ENCODE measurements at places on chromosomes 5 and 9.

DNA sequence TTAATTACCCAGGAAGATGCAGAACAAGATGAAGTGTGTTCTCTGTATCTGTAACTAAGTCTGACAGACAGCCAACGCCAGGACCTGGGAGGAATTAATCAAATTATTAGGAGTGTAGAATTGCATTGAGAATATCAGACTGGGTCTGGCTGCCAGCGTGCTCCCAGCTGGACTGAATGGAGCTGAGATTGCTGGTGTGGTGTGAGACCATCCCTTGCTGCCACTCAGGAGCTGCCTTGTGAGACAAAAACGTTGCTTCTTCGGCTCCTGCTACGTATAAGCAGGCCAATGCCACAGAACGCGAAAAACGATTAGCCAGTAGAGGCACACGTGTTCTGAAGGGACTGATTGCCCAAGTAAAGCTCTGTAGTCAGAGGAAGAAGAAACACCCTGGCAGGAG, 66.8 kb downstream of the AMBP start:
- no peak for DNase-seq

GRCh38 chr5:111511831-111512374, 432 bp downstream of the STARD4 start:
- DNase-seq: no peak

GRCh38 chr9:4020038-4020754, 279.7 kb downstream of the GLIS3 start:
- DNase-seq: no peak

DNA sequence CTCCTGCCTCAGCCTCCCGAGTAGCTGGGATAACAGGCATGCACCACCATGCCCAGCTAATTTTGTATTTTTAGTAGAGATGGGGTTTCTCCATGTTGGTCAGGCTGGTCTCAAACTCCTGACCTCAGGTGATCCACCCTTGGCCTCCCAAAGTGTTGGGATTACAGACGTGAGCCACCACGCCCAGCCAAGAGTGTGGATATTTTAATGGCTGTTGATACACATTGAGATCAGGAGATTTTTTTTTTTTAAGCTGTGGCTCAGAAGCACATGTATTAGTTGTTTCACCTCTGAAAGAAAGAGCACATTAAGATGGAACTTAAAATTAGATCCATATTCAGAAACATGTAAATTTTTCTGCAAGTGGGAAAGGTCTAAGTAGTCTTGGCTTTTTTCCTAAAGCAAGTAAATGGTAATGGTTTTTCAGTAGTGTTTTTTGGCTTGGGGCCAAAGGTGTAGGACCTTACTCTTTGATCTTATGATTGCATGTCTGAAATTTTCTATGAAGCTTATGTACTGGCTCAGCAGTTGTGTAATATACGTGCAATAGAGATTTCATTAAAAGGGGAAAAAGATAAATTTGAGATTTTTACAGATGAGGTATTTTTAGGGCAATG, 9.9 kb downstream of the RBM27 start:
- DNase-seq: no peak

GRCh38 chr9:95910023-95910707, 34.7 kb downstream of the ERCC6L2 start:
- DNase-seq: no peak

GRCh38 chr5:95941756-95942155, 19.9 kb downstream of the ELL2 start:
- no peak for DNase-seq

GRCh38 chr5:135492319-135492626, 40.1 kb upstream of the TIFAB start:
- no peak for DNase-seq

GRCh38 chr9:588981-589380, 252.5 kb upstream of the DMRT1 start:
- no peak for DNase-seq

DNA sequence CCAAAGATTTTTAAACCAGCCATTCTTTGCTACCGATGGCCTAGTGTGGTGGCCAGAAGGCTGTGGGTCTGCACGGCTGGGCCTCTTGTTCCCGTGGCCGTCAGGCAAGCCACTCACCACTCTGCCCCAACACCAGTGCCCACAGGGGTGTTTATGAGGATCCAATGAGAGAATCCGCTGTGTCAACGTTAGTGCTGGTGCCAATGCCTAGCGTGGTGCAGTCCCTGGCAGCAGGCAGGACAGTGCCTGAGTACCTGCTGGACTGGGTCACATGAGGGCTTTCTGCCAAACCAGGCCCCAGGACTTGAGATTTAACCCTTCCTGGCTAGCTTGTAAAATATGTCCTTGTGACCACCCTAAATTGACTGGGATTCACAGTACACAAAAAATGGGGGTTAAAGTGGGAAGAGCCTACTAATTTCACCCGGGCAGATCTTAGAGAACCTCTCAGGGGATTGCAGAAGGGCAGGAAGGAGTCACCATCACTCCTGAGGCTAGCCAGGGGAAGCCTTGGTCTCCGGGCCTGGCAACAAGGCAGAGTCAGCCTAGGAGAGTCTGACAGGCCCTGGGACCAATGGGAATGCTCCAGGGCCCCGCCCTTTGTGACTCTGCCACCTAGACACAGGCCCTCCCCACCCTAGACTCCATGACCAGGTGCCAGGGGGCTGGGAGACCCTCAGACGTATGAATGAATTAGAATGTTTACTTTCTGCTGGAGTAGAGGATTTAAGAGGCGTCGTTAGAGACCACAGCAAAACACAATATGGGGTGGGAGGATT, 63.2 kb upstream of the FSTL4 start:
- DNase-seq: no peak

DNA sequence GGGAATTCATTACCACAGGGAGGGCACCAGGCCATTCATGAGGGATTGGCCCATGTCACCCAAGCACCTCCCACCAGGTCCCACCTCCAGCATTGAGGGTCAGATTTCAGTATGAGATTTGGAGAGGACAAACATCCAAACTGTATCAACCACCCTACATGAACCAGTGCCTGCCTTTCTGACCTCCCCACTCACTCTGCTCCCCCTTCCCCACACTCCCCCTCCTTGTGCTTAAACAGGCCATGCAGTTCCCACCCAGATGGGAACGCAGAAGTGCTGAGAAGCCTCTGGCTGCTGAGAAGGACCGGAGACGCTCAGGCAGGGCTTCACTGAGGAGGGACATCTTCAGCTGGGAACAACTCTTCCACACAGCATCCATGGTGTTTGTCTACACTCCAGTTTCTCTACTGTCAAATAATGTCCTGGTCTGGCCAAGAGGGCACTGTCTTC, 30.0 kb upstream of the ADAMTS2 start:
- DNase-seq: no peak

DNA sequence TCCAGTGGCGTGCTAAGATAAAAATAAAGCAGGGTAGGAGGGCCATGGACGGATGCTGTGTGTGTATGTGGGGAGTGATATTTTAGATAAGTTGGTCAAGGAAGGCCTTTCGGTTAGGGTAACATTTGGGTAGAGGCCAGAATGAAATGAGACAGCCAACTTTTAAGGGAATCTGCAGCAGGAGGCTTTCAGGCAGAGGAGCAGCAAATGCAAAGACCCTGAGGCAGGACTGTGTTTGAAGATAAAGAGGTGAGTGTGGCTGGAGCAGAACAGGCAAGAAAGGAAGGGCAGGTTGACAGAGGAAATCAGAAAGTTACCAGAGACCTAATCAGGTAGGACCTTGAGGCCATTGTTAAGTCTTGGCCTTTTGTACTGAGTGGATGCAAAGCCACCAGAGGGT, 106.2 kb downstream of the MAST4 start:
- DNase-seq: no peak

DNA sequence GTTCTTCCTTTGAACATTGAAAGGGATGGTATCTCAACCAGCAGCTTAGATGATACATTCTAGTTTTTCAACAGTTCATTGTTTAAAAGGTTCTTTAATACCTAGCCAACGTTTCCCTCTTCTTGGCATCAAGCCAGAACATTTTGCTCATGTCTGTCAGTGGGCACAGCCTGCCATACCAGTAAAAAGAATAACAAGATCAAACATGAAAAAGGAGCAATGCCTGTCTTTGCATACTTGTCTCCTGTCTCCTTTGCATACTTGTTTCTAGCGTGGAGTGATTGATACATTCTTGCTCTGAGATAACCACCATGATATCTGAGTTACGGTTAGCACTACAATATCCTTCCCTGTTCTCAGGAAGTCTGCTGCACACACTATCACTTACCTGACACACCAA, 248.6 kb upstream of the DAPK1 start:
- DNase-seq: no peak

DNA sequence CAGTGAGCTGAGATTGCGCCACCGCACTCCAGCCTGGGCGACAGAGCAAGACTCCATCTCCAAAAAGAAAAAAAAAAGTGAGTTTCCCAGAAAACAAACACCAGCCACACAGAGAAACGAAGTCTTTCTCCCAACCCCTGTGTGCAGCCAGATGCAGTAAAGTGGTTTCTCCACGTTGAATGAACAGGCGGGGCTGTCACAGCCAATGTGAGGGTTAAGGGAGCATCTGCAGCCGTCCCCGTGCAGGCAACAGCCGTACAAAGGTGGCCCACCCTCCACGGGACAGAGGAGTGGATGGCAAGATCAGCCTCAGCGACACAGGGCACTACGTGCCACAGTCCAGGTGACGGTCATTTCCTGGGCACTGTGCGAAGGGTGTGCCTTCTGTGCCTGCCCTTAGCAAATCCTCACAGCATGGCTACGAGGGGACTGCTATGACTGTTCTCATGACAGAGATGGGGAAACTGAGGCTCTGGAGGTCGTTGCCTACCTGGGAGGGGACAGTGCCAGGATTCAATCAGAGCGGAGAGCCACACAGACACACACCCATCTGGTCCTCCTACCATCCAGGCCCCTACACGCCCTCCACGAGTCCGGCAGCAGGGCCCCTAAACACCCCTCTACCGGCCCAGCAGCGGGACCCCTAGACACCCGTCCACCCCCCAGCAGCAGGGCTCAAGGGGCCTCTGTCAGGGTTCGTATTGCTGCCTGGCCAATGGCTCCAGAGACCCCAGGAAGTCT, 2.3 kb downstream of the VAV2 start:
- DNase-seq: no peak

DNA sequence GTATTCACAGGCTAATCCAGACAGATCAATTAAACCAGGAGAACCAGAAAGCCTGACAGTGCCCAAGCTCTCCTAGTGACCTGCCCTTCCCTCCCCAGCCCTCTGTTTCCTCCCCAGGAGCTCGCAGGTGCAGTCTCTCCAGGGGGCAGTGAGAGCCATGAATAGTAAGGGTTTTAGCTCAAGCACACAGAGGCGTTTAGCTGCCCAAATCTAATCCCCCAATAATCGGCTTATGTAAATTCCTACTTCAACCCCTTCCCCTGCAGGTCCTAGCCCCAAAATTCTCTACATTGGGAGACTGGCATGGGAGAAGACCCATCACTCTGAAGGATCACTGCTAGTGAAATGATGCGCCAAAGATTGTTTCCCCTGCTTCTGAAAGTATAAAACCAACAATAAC, 10.5 kb upstream of the TAL2 start:
- DNase-seq: no peak

GRCh38 chr5:58224661-58225060, 235.2 kb downstream of the PLK2 start:
- no peak for DNase-seq

- no peak for DNase-seq
Measured at GRCh38 chr9:6869081-6869948, 111.5 kb downstream of the KDM4C start.

- DNase-seq: no peak
Measured at GRCh38 chr5:57277085-57277484, 103.2 kb downstream of the GPBP1 start.

DNA sequence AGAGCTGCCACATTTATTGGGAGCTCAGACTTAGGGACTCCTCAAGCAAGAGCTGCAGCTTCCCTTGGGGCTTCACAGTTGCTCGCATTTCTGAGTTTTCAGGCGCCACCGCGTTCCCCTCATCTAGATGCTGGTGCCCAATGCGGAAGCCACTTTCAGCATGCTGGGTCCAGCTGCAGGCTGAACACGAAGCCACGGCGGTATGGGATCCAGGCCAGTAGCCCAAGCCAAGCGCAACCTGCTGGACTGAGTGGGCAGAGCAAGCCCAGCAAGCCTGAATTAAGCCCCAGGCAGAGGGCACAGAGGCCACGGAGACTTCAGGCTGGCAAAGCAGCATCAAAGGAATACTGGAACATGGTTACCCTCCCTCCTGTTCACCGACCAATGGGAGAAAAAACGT, 391.5 kb downstream of the HTR1A start:
- DNase-seq: no peak

DNA sequence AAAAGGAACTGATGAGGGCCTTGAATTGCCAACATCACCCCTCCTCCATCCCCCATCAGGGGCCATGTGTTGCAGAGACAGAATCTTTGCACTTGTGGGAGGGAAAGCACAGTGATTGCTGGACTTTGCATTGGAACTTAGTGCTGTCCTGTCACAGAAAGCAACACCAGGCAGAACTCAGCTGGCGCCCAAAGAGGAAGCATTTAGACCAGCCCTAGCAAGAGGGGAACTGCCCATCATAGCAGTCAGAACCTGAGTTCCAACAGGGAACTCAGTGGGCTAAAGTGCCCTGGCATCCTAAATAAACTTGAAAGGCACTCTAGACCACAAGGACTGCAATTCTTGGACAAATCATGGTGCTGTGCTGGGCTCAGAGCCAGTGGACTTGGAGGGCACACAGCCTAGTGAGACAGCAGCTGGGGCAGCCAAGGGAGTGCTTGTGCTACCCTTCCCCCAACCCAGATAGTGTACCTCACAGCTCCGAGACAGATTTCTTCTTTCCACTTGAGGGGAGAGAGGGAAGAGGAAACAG, 128.1 kb downstream of the ACTL7B start:
- DNase-seq: no peak

DNA sequence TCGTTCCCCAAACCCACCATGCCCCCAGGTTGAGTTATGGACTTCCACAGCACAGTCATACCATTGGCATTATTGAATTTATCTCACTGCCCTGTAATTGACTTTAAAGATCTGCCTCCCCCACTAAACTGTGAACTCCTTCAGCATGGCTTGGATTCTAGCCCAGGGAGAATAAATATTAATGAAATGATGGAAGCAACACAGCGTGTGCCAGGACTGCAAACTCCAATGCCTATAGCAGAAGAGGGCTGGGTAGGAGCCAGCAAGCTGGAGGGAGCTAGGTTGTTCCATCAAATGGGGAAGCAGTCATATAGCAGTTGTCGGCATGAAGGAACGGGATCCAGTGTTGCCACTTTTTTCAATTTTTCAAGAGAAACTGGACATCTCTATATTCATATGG, 69.0 kb upstream of the MSX2 start:
- no peak for DNase-seq

DNA sequence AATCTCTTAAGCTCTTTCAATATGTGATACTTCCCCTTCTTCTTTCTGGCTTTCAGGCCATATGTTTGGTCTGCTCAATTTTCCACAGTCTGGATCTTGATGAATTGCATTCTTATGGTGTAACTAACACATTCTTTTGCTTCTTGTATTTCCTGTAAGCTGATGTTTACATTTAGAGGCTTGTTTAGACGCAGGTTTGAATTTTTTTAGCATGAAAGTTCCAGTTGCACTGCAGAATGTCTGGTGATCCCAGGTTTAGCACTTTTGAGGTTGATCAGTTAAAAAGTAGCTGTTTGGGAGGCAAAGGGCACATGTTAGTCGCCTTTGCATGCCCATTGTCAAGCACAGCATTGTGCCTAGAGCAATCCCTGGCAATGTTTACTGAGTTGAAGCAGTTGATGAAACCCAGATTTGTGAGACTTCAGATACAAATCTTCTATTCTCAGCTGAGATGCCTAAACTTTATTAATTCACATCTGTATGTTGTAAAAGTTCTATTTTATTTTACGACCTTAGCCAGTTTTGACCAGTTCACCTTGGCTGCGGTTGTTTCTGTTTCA, 59.6 kb upstream of the SPATA31C2 start:
- DNase-seq: no peak

- DNase-seq: no peak
Measured at GRCh38 chr5:41012318-41012717, 58.8 kb downstream of the MROH2B start.
